ENCODE measurements at places on chromosomes 5 and 9.

- DNase-seq, result no peak
These were observed 159.5 kb upstream of the ACTBL2 start for GRCh38 chr5:57642066-57642465.

GRCh38 chr5:15170173-15170572 lies 298.6 kb upstream of the ANKH start:
- no peak for DNase-seq

DNA sequence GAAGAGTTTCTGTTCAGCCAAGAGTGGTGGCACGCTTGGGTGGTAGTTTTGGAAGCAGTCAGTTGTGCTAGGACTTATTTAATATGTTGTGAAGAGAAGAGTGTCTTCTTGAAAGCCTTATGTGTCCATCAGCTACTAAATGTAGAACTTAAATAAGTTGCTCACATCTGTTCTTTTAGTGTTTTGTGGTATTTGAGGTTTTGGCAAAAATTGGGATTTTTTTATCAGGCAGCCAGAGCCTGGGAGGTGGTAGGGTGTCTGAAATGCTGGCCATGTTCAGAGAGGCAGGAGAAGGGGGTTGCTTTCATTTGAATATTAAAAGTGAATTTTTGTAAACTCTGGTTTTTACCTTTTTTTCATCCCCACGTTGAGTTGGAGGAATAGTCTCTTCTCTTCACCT lies 24.2 kb upstream of the ZBTB34 start:
- no peak for DNase-seq

DNA sequence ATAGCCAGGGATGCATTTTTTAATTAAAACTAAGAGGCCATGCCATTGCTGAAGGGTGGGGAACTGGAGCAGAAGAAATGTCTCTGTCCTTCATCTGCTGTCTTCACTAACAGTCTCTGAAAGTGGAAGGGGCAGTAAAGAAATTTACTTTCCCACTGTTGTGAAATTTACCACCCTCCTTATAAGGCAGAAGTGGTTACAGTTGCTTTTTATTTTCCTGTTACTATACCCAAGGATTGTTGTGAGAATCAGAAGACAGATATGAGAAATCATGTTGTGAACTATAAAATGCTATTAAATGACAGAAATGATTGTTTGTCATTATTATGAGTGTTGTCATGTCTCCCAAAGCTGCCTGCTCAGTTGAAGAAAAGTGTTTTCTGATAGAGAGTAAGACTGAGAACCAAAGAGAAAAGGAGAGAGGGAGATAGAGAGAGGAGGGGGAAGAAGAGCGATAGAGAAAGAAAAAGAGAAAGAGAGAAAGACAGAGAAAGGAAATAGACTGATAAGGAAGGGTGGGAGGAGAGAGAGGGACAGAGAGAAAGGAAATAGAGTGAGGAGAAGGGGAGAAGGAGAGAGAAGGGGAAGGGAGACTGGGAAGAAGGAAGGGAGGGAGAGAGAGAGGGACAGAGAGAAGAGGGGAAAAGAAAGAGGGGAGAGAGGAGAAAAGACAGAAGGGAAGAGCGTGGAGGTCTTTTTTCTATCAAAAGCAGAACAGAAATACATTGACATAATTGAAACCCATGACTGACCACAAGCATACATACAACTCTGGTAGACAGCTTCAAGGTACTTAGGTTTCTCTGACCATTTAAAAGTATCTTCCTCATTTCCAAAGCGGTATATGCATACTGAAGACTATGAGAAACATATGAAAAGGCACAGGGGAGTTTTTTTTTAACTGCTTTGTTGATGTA lies 22.5 kb downstream of the SEC61B start:
- no peak for DNase-seq
